ENCODE measurements at places on chromosomes 7 and 10.

DNA sequence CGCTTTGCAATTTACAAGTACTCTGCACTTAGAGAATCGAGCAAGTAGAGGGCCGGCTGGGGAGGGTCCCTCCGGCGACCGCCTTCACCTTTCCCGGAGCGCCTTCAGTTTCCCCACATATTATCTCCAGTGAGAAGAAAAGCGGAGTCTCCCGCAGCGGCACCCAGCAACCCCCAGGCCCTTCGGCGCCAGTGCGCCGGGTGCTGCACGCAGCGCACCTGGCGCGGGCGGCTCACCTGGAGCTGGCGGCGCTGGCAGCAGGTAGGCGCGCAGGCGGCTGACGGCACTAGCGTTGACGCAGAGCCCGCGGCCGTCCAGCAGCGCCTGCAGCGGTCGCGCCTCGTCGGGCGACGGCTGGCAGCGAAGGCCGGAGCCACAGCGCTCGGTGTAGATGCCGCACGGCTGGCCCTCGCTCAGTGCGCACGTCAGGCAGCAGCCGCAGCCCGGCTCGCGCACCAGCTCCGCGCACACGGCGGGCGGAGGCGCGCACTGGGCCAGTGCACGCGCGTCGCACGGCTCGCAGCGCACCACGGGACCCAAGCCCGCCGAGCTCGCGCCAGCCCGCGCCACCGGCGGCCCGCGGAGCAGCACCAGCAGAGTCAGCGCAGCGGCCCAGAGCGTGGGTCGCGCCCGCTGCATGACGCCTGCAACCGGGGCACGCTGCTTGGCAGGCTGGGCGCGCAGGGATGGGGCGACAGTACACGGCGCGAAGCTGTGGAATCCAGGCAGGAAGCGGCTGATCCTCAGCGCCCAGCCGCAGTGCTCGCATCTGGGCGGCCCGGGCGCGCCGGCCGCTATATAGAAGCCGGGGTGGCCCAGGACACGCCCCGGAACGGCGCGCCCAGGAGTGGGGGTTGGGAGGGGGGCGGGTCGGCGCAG is at the start of gene IGFBP3:
Gene IGFBP3 (minus strand): TSS at position 771 of the 879 bp plus-strand sequence. CDS start 132 bp downstream, at position 639.
- no peak for DNase-seq

DNA sequence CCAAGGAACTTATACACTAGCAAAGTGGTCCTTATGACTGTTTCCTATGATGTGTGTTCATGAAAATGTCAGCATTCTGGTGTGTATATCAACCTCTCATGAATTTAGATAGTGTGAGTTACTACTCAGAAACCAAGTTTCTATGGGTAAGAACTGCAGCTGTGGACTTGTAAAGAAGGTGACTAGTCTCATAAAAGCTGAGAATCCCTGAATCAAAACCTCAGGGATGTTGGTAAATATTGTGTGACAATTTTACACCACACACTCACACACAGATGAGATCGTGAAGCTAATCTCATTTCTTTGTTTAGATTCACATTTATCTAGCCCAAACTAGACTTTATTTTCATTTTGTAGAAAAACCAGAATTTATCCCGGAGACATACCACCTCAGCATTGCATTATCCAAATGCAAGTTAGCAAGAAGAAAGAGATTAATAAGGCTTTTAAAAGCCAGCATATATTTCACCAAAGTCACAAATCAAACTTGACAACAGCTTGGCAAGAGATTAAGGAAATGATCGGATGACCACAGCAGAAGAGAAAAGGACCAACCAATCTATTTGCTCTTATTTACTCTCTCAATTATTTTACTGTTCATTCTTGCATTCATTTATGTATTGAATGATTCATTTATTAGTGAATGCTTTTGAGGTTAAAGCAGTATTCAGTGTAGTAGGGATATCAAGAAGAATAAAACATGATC is 92.9 kb downstream of the PLXDC2 start:
- no peak for DNase-seq

DNA sequence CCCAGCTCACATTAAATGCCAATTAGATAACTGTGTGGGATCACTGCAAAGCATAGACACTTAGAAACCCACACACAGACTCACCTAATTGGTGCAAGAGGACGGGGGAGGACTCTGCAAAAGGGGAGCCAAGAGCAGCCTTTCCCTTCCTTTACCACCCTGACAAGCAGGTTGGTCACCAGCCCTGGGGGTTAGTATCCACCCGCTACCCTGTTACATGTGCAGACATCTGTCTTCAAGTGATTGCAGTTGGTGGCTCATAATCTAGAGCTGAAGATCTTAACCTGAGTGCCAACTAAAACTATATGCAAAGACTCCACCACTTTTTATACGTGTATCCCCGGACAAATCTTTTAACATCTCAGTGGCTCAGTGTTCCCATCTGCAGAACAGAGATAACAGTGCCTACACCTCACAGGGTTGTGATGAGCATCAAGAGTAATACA is 56.9 kb downstream of the SORBS1 start:
- DNase-seq = no peak

GRCh38 chr7:16727736-16728135 is 25.8 kb upstream of the TSPAN13 start:
- no peak for DNase-seq

DNA sequence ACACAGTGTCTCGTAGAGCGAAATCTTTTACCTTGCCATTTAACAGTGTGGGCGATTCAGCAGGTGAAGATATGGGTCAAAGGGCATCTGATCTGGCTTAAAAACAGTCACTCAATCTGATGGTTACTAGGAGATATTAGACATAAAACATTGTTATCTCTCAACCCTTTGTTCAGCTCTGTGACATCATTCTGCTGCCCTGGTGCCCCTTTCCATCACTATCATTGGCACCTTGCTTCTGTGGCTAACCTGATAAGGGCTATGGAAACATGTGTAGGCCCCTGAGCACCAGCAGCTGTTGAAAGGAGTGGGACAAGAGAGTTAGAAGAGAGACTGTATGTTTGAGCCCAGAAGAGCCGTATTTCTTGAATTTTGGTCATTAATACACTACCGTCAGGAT is 650.3 kb downstream of the PHTF2 start:
- DNase-seq = no peak

DNA sequence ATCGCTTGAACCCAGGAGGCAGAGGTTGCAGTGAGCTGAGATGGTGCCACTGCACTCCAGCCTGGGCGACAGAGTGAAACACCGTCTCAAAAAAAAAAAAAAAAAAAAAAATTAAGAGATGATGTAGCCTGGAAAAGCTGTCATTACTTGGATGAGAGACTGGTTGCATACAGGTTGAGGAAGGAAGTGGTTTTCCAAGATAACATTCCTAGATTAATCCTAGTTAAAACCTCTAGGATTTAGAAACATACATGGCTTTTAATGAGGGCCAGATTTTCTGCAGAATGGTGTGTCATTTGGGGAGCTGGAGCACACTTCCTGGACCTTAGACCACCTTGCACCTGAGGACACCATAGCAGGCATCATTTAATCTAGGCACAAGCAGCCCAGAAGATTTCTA is 17.8 kb downstream of the VWA2 start:
- no peak for DNase-seq
